ENCODE measurements at places on chromosomes 3 and 15.

GRCh38 chr3:48402281-48402732 lies 27.6 kb downstream of the PLXNB1 start:
- no peak for DNase-seq

DNA sequence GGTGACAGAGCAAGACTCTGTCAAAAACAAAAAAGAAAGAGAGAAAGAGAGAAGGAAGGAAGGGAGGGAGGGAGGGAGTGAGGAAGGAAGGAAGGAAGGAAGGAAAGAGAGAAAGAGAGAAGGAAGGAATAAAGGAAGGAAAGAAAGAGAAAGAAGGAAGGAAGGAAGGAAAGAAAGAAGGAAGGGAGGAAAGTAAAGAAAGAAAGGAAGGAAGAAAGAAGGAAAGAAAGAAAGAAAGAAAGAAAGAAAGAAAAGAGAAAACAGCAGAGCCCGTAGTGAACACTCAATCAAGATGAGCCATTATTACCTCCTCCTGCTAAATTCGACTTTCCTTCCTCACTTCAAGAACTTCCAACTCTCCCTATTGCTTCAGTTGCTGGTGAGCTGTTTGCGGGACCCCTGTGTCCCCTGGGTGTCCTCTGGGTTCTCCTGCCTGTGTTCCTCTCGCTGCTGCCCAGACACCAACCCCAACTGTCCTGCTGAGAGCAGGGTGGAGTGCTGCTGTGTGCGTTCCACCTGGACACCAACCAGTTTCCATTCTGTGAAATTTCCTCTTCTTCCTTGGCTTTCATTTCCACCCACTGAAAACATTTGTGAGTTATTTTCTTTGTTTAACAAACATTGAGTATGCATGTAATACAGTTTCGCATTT lies 266.4 kb downstream of the FAM43A start:
- DNase-seq = no peak

DNA sequence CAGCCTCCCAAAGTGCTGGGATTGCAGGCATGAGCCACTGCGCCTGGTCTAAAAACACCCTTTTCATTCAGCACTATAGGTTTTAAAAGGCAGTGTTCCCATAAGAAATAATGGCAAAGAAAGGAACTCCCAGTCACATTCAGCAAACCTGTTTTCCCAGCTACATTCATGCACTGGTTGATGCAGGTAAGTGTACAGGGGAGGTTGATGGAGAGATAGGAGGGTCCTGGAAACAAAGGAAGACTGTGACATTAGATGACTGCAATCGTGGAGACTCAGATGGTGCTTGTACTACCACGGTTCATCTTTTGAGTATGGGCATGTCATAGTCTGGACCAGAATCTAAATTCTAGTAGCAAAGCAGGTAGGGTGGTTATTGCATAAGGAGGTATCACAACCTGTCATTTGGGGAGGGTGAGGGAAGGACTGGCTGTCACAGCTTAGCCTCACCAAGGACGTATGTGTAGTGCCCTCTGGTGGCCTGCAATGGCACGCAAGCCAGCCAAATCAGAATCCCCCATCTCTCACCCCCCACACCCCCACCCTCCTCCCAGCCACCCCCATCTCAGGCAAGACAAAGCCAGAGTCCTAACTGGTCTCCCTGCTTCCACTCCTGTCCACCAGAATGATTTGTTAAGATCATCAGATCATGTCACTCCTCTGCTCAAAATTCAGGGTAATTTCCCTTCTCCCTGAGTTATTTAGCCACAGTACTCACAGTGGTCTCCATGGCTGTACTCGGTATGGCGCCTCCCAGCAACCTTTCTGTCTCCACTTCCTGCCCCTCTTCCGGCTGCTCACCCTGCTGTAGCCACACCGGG lies 28.8 kb upstream of the UBL7 start:
- peak; percentile 90 for DNase-seq

GRCh38 chr3:58102390-58102750 lies 94.1 kb downstream of the FLNB start:
- DNase-seq = no peak

DNA sequence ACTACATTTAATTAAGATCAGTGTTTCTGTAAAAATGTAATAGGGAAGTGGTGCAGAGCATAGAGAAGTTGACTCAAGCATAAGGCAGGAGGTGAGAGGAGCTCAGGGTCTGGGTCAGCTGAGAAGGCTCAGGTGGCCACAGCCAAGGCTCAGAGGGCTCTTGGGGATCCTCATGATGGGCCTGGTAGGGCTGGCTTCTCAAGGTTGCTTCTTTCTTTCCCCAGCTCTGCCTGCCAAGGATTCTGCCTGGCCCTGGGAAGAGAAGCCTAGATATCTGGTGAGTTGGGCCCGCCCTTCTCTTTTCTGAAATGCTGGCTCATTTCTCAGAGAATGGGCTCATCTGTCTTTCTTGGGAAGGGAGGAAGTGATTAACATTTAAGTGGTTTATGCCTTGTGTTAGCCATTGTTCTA lies 6.5 kb downstream of the ZNF589 start:
- DNase-seq = no peak

DNA sequence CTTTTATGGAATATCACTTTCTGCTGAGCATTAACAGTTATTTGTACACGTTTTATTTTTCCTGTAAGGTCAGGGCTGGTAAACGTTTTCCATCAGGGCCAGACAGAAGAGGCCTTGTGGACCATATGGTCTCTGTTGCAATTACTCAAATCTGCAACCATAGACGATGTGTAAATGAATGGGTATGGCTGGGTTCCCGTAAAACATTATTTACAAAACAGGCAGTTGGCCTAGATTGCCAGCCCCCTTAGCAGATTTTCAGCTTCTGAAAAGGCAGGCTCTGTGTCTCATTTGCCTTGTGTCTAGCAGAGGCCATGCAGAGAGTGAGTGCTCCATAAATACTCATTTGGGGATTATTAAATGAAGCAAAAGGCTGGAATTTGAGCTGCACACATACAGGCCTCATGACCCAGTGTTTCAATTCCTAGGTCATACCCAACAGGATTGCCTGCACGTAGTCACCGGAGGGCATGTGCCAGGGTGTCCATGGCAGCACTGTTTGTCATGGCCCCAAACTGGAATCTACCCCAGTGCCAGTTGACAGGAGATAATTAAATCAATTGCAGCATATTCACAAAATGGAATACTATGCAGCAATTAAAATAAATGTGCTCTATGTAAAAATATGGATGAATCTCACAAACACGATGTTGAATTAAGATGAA lies 51.3 kb downstream of the GPD1L start:
- no peak for DNase-seq

GRCh38 chr15:45529613-45530012 lies 7.1 kb upstream of the SLC30A4 start:
- DNase-seq = no peak

DNA sequence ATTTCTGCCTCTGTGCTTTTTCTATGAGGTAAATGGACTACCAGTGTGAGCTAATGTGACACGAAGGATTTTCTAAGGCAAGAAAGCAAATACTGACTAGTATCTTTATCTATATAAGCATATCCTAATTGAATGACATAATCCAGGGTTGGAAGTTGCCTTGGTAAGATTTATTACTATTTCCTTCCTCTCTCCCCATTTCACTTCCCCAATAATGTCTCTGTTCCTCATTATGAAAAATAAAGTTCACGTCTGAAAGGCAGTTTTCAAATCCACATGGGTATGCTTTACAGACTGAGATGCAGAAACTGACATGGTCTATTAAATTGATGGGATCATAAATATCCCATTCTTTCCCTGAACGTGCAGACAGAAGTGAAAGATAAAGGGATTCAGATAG lies 86.0 kb downstream of the DTWD1 start:
- no peak for DNase-seq

GRCh38 chr3:156681002-156681401 lies 6.6 kb downstream of the TIPARP start:
- DNase-seq = peak; percentile 73

DNA sequence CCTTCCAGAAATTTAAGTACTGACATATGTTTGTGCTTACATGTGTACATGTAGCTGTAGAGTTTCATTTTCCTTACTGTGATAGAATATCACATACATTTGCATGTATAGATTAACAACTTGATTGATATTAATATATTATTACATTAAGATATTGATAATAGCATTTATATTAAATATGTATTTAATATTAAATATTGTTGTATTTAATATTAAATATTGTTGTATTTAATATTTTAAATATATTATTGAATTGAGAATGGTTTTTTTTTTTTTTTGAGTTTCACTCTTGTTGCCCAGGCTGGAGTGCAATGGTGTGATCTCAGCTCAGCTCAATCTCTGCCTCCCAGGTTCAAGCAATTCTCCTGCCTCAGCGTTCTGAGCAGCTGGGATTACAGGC lies 76.5 kb downstream of the MYH15 start:
- DNase-seq = no peak

DNA sequence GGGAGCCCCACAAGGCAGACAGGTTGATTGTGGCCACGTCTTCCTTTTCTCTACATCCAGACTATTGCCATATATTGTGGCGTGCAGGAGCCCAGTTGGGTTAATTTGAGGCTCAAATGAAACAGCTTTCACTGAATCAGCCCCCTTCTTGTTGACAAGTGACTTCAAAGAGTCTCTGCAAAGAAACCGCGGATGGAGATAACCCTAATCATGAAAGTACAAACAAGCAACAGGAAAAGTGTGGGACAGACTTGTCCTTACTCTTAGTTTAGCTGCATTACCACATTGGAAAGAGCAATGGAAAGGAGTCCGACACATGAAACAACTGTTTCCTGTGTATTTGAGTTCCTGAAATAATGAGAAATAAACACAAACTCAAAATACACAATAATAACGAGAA lies 3.3 kb downstream of the TMEM40 start:
- DNase-seq = no peak

DNA sequence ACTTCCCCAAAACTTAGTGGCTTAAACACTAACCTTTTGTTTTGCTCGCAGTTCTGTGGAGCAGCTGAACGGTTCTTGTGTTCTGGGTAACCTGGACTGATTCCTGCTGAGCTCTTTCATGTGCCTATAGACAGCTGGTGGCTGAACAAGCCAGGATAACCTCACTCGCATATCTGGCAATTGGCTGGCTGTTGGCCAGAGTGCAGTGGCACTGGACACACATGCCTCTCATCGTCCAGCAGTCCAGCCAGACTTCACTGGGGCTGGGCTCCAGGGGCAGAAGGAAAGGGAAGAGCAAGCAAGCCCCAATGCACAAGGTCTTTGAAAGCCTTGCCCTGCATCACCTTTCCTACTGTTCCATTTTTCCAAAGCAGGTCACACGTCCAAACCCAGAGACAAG lies 53.6 kb upstream of the GATA2 start:
- DNase-seq = no peak

DNA sequence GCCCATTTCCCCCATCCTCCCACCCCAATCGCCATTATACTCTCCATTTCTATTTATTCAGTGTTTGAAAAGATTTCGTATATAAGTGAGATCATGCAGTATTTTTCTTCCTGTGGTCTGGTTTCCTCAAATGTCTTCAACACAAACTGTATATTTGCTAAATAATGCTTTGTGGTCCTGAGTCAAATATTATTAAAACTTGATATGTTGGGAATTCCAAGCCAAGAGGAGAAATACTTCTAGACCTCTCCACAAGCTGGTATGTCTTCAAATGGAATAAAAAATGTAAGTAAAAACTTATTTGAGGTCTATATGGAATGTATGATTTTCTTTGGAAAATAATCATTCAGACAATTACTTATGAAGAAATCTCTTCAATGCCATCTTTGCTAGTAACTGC lies 122.5 kb upstream of the TSC22D2 start:
- no peak for DNase-seq

- DNase-seq = no peak
Measured at GRCh38 chr3:95120921-95121320, 1058.1 kb downstream of the NSUN3 start.

DNA sequence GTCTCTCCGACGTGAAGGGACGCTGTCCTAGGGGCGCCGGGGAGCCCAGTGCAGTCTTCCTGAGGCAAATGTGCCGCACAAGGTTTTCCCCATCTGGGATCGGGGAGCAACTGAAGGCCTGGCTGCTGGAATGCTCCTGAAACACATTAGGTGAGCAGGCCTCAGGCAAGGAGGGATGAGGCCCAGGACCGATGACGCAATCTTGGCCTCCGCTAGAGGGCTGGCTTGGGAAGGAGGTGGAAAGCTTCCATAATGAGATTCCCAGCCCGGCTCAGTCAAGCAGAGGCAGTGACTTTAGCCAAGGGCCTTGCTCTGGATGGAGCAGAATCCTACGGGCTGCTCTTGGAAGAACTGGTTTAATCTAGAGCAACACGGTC lies 50.8 kb downstream of the CPN2 start:
- peak; percentile 94 for DNase-seq

- DNase-seq = no peak
Measured at GRCh38 chr3:12924437-12924836, 83.1 kb upstream of the RPL32 start.

- no peak for DNase-seq
Measured at GRCh38 chr3:140251678-140252077, 316.7 kb downstream of the CLSTN2 start.

DNA sequence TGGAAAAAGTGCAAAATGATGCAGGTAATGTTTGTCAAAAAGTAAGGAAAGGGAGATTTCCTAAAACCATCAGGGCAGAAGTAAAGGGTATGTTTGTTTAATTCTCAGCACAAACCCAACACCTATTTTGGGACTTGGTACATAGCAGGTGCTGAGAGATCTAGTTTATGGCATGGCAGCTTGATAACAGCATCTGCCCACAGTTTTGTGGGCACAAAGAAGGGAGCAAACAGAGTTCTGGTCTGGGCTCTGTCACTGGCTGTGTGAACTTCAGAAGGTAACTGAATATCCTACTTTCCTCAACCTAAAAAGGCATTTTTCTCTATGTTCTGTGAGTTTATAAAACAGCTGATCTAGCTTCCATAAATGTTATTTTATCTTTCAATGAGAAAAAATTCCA lies 141.6 kb downstream of the PLCH1 start:
- no peak for DNase-seq

DNA sequence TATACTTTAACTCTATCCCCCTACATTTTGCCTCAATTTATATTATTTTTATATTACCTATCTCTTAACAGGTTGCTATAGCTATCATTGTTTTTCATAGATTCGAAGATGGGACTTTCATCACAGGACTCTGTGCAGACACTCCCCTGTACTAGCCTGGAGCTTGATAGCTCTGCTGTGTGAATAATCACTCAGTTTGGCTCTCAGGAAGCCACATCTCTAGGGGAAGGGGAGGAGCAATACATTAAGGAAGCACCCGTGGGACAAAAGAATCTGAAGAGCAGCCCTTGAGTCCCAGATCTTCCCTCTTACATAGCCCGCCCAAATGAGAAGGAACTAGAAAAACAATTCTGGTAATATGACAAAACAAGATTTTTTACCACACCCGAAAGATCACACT lies 114.3 kb upstream of the FXR1 start:
- DNase-seq = no peak

GRCh38 chr15:44726568-44727484 lies 9.5 kb upstream of the TRIM69 start:
- DNase-seq = peak; percentile 71

DNA sequence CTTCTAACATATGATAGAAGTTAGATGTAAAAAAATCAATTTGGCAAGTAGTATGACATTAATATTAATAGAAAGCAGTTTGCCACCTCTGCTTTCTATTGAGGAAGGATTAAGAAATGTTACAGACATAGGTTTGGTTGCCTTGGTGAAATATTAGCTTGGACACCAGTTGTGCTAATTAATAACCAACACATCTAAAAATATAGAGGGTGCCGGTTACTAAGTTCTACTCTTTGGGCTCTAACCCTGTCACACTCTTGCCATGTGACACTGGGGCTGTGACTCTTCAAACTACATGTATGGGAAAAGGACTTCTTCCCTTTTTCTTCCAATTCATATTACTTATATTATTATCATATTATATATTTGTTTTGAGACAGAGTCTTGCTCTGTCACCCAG lies 64.4 kb downstream of the TRIM71 start:
- no peak for DNase-seq
